Transverse colon (tissue), 4 donors: ENCODE measurements at places on chromosomes 4 and X. TPM values are rescaled to one million over a fixed set of nuclear protein-coding genes. Genes with fewer than 3 reads are reported as not detected.
A peak's percentile ranks its signal among the peaks of the same experiment; 100 is the strongest.

Gene CXCL13
- total RNA-seq, result 14.9 TPM

Gene CFI
- 5.6 TPM for total RNA-seq

GRCh38 chr4:158410272-158410671, 111.4 kb upstream of the RXFP1 start:
- no peak overlapping the region for H3K4me3 ChIP-seq
- no peaks in the 10 kb centered on the region for H3K4me1 ChIP-seq
- no peaks in the 10 kb centered on the region for H3K36me3 ChIP-seq
- H3K27me3 ChIP-seq, result no peaks in the 10 kb centered on the region

Gene NMU
- not detected for total RNA-seq

Gene PNCK
- 74.4 TPM for total RNA-seq

Gene THAP9
- 6.6 TPM for total RNA-seq

GRCh38 chr4:25628451-25628850, 27.2 kb upstream of the SLC34A2 start:
- H3K4me1 ChIP-seq, result no peaks in the 10 kb centered on the region
- H3K27ac ChIP-seq, result no peak overlapping the region
- H3K4me3 ChIP-seq, result no peak overlapping the region
- no peak for DNase-seq
- no peaks in the 10 kb centered on the region for H3K27me3 ChIP-seq

- H3K4me1 ChIP-seq, result no peaks in the 10 kb centered on the region
- peak overlapping the region; percentile 30 for H3K4me3 ChIP-seq
- no peaks in the 10 kb centered on the region for H3K27me3 ChIP-seq
- no peak for DNase-seq
Observed at GRCh38 chr4:20418861-20419451, 167.3 kb downstream of the SLIT2 start.

DNA sequence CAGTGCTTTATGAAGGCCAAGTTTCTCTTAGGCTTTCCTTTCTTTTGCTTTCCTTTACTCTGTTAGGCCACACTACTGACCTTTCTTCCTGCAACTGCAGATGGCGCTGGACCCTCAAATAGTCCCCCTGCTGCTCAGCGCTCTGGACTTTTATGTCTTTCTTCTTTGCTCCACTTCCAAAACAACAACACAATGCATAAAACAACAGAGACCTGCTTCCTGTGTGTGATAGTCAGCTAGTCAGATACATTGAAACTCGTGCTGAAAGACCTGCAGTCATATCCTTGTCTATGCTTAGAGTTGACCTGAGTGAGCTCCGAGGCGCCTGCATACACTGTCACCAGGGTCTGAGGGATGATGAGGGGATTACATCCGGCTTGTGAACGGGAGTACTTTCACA, 108.9 kb upstream of the TEX13D start:
- H3K4me1 ChIP-seq, result no peaks in the 10 kb centered on the region
- no peak overlapping the region for H3K4me3 ChIP-seq
- H3K27me3 ChIP-seq, result no peaks in the 10 kb centered on the region
- no peaks in the 10 kb centered on the region for H3K36me3 ChIP-seq
- no peak for DNase-seq
- no peak overlapping the region for H3K27ac ChIP-seq

DNA sequence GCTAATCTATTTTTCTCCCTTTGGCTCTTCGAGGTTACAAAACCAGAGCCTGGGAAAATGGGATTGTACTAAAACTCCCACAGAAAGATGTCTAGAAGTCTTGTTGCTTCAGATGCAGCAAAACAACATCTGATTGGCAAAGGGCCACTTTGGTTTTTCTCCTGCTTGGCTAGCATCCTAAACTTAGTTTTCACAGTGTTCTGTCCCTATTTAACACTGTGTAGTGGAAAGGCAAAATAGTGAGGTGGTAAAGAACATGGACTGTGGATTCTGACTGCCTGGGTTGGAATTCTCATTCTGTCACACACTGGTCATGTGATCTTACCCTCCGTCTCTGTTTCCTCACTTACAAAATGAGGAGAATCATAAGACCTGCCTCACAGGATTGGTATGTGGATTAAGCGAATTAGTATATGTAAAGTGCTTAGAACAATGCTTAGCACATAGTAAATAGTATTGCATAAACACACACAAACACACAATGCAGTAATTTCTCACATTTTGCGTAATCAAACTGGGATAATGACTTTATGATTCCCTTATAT, 23.5 kb downstream of the TIGD2 start:
- DNase-seq, result no peak
- H3K4me3 ChIP-seq, result no peak overlapping the region
- no peaks in the 10 kb centered on the region for H3K27me3 ChIP-seq
- H3K4me1 ChIP-seq, result no peaks in the 10 kb centered on the region
- no peaks in the 10 kb centered on the region for H3K36me3 ChIP-seq

Gene AREG
- total RNA-seq, result 31.4 TPM

DNA sequence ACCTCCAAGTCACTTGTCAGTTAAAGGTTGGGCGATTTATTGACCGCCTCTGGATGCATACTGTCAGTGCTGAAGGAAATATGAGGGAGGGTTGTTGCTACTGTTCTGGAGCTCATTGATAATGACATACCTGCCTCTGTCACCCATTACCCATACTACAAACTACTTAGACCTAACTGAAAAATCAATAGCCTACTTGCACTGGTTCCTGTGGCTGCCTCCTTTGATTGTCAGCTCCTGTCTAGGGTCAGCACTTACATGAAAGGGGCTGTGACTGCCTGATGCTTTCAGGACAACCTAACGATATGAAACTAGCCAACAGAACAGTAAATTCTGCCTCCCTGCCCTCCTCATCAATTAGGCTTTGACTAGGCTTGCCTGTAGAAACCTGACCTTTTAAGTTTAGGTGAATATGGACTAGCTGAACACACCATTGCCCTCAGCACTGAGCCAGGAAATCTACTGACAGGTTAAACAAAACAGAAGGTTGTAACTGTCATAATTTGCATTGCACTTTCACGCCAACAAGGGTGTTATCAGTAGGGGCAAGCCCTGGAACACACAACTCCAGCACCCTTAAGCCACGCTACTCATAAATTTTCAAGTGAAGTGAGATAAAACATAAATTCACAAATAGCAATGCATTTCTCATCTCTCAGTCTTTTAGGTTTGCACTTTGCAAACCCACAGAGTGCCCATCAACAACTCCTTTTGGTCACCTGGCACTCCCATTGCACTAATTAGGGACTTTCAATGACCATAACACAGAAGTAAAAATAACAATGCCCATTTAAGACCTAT, 9.0 kb upstream of the MAB21L2 start:
- no peaks in the 10 kb centered on the region for H3K27me3 ChIP-seq
- no peak for DNase-seq
- no peaks in the 10 kb centered on the region for H3K36me3 ChIP-seq
- H3K4me1 ChIP-seq, result peaks cover 14% of the 10 kb centered on the region
- no peak overlapping the region for H3K4me3 ChIP-seq
- peak overlapping the region; percentile 85 for H3K27ac ChIP-seq

- no peak overlapping the region for H3K4me3 ChIP-seq
- H3K4me1 ChIP-seq, result peaks cover 38% of the 10 kb centered on the region
- DNase-seq, result no peak
- peak overlapping the region; percentile 38 for H3K27ac ChIP-seq
- H3K27me3 ChIP-seq, result no peaks in the 10 kb centered on the region
Observed at GRCh38 chr4:80016506-80016905, 56.5 kb downstream of the ANTXR2 start.

Gene PABPC1L2A
- not detected for total RNA-seq

DNA sequence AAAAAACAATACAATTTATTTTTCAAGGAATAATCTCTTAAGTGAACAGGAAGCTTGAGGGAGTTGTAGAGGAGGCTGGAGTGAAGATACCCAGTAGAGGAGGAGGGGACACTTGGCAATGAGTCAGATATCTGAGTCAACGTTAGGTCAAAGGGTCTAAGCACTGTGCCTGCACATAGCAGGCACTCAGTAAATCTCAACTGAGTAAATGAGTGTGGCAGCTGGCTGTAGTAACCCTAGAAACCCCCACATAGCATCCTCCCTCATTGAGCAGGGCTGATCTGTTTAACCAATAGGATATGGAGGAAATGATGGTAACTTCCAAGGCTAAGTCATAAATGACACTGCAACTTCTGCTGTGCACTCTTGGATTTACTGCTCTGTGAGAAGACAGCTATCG, 186.0 kb upstream of the FAM241A start:
- no peaks in the 10 kb centered on the region for H3K36me3 ChIP-seq
- H3K27me3 ChIP-seq, result no peaks in the 10 kb centered on the region
- no peak overlapping the region for H3K4me3 ChIP-seq
- no peak overlapping the region for H3K27ac ChIP-seq
- H3K4me1 ChIP-seq, result no peaks in the 10 kb centered on the region
- no peak for DNase-seq

Gene SERPINA7
- total RNA-seq, result not detected

Gene SHOX
- total RNA-seq, result 0.16 TPM
